Esophagus (tissue), 2 donors: ENCODE measurements at places on chromosomes 7 and 10. TPM values are rescaled to one million over a fixed set of nuclear protein-coding genes. Genes with fewer than 3 reads are reported as not detected.

The HOXA11 gene
- polyA plus RNA-seq, result not detected

The NPFFR1 gene
- 0.02 TPM for polyA plus RNA-seq

The CDK6 gene
- 2.2 TPM for polyA plus RNA-seq

The LRCH4 gene
- 32.3 TPM for polyA plus RNA-seq

The PCGF6 gene
- 4.8 TPM for polyA plus RNA-seq

The AMPH gene
- polyA plus RNA-seq, result 0.51 TPM

The TRPV5 gene
- not detected for polyA plus RNA-seq

The EN2 gene
- 0.02 TPM for polyA plus RNA-seq

The GNG11 gene
- 6.9 TPM for polyA plus RNA-seq

The SEPHS1 gene
- 25.8 TPM for polyA plus RNA-seq

The PLAU gene
- polyA plus RNA-seq, result 13.7 TPM

The GPR15LG gene
- 273 TPM for polyA plus RNA-seq

The GATA3 gene
- 0.31 TPM for polyA plus RNA-seq
